Liver (tissue), 10 donors: ENCODE measurements at places on chromosomes 4 and X. TPM values are rescaled to one million over a fixed set of nuclear protein-coding genes. Genes with fewer than 3 reads are reported as not detected.
A peak's percentile ranks its signal among the peaks of the same experiment; 100 is the strongest.

Gene RGN
- 89.1 TPM for total RNA-seq

Gene AMER1
- 5.2 TPM for total RNA-seq

GRCh38 chr4:78784236-78784865 lies 8.2 kb downstream of the BMP2K start:
- H3K27me3 ChIP-seq = no peaks in the 10 kb centered on the region
- no peak for DNase-seq
- H3K27ac ChIP-seq = no peak overlapping the region
- H3K36me3 ChIP-seq = no peaks in the 10 kb centered on the region
- H3K4me1 ChIP-seq = peaks cover 14% of the 10 kb centered on the region

GRCh38 chrX:46461660-46462191 lies 83.5 kb downstream of the ZNF674 start:
- peak overlapping the region; percentile 54 for H3K27ac ChIP-seq
- peaks cover 2% of the 10 kb centered on the region for H3K4me1 ChIP-seq
- H3K4me3 ChIP-seq = no peak overlapping the region

DNA sequence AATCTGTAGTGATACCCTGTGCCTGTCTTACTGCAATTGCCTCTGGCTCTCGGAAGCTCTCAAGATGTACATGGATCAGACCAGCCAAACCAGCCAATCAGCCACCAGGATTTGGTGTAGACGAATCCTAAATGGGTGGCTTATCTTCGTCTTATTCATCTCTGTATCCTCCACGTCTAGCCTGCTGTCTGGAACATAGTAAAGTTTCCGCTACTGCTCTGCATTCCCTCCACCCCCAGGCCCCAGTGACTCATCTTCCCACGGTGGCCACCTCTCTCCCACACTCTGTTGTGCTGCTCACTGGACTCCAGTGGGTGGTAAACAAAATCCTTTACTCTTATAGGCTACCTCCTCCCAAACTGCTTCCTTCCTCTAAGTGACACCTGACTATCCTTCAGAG lies 37.8 kb downstream of the SEPTIN6 start:
- H3K4me1 ChIP-seq = no peaks in the 10 kb centered on the region
- H3K36me3 ChIP-seq = peaks cover 6% of the 10 kb centered on the region
- no peak overlapping the region for H3K27ac ChIP-seq

DNA sequence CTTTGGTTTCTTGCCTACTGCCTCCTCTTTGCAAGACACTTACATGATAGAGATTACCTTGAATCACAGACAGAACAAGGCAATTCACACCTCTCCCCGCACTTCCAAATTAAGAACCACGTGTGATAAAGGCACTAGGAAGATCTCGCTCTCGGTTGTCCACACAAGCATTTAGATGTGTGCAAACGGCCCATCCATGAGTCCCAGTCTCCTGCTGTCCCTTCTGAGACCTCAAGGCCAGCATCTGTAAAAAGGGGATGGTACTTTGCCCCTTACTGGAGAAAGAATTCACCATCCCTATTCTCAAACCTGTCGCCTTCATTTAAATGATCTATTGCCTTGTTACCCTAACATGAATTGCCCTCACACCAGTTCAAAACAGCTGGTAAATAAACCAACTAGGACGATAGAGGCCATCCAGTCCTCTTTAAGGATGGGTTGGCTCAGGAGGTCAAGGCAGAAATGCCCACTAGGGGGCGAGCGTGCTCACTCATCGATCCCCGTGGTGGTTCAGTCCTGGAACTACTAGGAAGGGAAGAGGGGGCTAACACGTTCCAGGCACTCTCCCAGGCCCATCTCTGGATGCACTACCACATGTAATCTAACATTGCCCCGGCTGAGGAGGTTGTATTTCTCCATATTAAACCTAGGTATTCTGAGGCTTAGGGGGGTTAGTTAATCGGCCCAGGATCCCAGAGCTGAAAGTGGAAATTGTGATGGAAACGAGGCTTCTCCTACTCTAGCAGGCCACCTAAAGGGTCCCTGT lies 95.8 kb downstream of the DHX15 start:
- no peaks in the 10 kb centered on the region for H3K4me1 ChIP-seq
- no peaks in the 10 kb centered on the region for H3K36me3 ChIP-seq
- no peak overlapping the region for H3K4me3 ChIP-seq
- no peaks in the 10 kb centered on the region for H3K27me3 ChIP-seq
- DNase-seq = peak; percentile 85

- H3K36me3 ChIP-seq = no peaks in the 10 kb centered on the region
- no peaks in the 10 kb centered on the region for H3K4me1 ChIP-seq
- H3K4me3 ChIP-seq = no peak overlapping the region
- H3K27ac ChIP-seq = no peak overlapping the region
- no peaks in the 10 kb centered on the region for H3K27me3 ChIP-seq
Measured at GRCh38 chrX:11557120-11557519, 108.6 kb downstream of the ARHGAP6 start.
